ENCODE measurements at places on chromosomes 5 and 9.
A peak's percentile ranks its signal among the peaks of the same experiment; 100 is the strongest.

- no peak for DNase-seq
Measured at GRCh38 chr9:15121630-15122029, 185.4 kb downstream of the TTC39B start.

DNA sequence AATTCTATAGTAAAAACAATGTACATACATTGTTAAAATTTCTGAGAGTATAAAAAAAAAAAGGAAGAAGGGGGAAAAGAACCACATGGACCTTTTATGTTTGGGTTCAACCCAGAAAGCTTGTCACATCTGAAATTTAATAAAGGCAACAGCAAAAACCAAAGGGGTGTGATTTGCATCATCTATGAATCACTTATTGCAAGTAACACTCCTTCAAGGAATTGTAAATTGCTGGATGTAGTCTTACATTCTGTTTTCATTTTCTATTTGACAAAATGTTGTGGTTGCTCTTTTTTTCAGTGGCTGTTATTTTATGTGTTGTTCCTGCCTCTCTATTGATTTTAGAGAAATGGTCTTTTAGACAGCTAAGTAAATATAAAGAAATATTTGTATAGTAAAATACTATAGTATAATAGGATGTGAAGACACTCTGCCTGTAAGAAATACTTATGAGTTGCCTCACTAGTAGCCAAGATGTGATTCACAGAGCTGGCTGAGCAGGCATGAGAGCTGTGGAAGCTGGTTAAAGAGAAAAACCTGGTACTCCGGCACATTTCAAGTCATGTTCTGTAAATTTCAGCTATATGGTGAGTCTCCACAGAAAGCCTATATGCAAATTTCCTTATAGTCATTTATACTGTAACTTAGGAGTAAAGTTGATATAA, 131.1 kb upstream of the CNTLN start:
- DNase-seq: no peak

DNA sequence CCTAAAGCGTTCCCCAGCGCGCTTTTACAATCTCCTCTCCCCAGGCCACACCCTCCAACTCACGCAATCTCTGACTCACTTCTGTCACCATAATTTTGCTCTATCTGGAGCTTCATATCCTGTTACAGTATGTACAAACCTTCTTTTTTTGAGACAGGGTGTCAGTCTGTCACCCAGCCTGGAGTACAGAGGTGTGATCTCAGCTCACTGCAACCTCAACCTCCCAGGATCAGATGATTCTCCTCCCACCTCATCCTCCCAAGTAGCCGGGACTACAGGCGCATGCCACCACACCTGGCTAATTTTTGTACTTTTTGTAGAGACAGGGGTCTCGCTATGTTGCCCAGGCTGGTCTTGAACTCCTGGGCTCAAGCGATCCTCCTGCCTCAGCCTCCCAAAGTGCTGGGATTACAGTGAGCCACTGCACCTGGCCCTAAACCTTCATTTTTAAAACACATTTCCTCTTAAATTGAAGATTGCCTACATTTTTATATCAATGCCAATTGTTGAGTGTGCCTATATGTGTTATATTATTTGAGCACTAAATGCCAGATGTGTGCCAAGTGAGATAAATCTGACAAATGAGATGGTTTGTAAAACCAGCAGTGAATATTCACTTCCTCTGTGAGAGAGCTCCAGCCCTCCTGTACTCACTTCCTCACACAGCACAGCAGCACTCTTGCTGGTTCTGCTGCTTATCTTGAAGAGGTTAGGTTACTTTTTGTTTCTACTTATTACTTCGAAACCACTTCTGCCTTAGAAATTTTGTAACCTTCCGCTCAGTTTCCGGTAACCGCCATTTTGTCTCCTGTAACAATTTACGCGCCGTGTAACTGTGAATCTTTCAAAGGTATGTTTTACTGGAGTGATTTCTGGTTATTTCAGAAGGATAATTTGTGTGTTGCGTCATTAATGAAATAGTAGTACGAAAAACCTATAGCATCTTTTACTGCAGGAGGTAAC, 57.9 kb downstream of the DOCK8 start:
- DNase-seq: no peak

GRCh38 chr9:85377731-85378289, 363.9 kb downstream of the AGTPBP1 start:
- peak; percentile 4 for DNase-seq

GRCh38 chr9:81664638-81665222, 24.6 kb downstream of the TLE1 start:
- DNase-seq: no peak

DNA sequence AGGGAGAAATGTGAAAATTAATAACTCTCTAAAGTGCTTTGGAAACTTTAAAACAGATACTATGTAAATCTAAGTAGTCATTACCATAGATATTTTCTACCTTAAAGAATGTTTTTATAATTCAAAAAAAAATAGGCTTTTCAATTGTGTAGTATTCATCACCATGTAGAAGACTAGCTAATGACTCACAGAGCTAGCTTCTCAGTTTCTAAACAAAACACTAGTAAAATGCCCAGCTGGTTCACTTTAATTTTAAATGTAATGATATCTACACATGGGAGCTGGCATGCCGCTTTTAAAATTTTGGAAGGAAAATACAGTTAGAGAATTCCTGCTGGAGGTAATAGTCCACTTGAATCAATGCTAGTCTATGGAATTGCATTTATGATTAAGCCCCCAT, 509.8 kb downstream of the CSNK1G3 start:
- DNase-seq: no peak

DNA sequence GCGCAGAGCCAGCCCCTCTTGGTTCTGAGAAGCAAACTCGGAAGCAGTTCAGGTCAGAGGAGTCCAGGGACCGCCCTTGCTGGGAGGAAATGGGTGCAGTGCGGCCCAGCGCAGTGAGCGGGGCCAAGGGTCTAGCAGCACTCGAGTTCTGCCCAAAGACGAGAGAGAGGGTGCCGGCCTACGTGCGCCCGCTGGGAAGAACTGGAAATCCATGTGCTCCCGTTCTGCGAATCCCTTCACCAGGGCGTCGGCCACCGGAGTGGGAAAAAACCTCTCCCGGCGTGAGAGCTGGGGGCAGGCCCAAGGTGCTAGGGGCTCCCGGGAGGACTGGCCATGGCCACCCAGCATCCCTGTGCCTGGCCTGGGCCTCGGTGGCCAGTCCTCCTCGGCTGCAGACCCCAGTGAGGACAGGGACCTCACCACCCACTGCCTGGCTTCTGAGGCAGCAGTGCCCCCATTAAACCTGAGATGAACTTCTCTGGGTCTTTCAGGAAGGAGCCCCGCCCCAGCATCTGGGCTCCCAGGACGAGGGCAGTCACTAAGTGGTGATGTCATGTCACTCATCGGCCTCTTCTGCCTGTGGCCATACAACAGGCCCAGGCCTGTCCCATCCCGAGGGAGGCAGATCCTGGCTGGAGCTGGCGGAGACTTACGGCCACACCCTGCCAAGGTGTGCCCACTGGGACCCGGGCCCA, 10.6 kb downstream of the TMEM250 start:
- peak; percentile 64 for DNase-seq

GRCh38 chr9:9791611-9792010, 821.2 kb downstream of the PTPRD start:
- peak; percentile 23 for DNase-seq

GRCh38 chr5:141814064-141814964, 63.9 kb downstream of the PCDH1 start:
- DNase-seq: peak; percentile 54

DNA sequence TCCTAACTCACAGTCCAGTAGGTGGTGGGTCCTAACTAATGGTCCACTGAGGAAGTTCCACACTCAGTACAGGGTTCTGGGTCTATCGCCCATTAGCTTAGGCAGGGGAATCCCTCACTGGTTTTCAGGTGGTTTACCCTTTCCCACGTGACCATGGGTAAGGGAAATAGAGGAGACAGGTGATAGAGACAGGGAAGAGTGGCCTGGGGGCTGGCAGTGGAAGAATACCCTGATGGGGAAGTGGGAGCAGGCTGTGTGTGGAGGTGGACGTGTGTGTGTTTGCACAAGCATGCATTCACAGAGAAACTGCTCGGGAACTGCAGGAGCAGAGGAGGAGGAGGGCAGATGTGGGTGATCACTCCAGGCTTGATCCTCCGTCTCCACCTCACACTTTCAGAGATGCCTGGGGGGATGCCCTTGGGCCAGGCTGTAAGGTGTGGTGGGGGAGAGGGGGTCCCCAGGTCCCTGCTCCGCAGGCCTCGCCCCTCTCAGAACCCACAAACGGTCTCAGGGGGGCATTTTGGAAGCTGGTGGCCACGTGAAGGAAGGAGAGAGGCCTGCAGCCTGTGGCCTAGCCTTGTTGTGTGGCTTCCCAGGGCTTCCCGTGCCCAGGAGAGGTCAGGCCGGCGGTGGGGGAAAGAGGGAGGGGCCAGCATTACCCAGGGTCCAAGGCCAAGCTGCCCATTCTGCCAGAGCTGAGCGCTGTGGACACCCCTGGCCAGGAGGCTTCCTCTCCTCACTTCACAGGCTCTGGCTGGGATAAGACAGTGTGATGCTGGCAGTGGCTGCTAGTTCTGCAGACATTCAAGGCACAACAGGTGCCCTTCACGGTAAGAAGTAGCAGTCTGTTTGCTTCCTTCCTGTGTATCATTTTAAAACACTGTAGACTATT, 80.0 kb downstream of the OTULIN start:
- no peak for DNase-seq

DNA sequence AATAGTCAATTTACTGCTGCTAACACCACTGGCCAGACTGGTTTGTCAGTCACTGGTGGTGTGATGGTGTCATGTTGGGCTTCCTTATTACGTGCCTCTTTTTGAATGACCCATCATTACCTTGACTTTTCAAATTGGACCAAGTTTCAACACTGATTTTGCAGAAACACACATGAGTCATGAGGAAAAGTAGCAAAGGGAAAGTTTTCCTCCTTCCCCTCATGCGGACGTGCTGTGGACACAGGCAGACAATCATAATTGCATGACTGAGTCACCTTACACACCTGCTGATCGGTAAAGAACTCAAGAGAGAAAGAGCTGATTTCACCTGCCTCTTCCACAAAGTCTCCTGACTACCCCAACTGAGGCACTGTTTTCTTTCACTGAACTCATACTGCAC, 324.5 kb downstream of the ARRDC3 start:
- DNase-seq: no peak

GRCh38 chr9:114151426-114151956, 3.8 kb upstream of the COL27A1 start:
- DNase-seq: no peak

GRCh38 chr5:96927008-96927407, 8.9 kb upstream of the LNPEP start:
- DNase-seq: no peak

DNA sequence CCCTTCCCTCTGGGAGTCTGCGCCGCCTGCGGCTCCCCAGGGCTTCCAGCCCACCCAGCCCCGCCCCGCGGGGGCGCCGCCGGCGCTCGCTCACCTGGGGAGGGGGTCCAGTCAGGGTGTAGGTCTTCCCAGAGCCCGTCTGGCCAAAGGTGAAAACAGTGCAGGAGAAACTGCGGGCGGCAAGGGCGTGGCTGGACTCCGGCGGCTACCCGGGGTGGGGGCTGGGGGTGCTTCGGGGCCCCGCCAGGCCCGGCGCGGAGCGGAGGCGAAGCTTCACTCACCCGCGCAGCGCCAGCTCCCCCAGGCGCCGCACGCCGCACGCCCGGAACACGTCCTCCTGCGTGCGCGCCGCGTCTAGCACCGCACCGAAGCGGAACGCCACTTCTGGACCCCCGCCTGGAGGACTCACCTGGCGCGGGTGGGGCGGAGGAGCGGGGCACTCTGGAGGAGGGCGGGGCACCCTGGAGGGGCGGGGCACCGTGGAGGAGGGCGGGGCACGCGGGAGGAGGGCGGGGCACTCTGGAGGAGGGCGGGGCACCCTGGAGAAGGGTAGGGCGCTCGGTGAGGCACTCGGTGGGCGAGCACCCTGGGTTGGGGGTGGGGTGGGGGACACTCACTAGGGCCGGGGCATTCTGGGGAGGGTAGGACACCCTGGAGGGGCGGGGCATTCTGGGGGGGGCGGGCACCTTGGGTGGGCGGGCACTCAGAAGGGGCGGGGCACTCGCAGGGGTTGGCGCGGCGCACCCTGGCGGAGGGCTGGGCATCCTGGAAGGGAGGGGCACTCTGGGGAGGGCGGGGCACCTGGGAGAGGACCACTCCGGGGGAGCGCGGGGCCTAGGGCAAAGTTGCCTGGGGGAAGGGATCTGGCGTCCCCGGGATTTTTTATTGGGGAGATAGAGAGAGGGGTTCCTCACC, 814 bp downstream of the KIF12 start:
- DNase-seq: no peak

- DNase-seq: no peak
Measured at GRCh38 chr5:139267481-139267880, 26.1 kb upstream of the MATR3 start.

- DNase-seq: peak; percentile 97
Measured at GRCh38 chr5:150497274-150497988, 10.5 kb upstream of the NDST1 start.

- no peak for DNase-seq
Measured at GRCh38 chr9:130199605-130200004, 27.4 kb downstream of the NCS1 start.

DNA sequence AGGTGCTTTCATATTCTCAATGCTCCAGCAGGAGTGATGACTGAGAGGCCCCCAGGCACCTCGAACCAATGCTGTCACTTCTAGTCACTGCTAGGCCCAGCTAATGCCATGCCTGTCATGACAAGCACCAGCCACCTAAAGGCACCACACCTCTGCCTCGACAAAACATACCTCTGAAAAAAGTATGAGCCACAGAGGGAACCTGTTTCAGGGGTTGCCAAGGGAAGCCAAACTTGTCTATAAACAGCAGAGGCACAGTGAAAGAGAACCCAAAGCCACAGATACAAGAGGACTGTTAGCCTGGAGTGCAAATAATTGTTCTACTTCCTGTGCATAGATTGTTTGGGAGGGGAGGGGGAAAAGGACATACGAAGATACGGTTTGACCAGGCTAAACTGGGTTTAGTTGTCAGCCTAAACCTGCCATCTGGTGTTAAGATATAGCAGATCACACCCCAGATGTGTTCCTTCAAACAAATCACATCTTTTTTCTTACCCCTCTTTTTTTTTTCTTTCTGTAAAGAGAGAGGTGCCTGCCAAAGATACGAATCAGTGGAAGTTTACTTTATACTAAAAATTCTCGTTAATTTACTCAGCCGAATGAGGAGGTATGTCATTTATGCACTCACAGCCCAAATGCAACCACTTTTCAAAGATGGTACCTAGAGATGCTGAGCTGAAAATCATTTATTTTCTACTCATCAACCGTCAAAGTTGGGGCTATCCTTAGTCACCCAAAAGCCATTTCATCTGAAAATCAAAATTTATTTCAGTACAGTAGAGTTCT, 45.7 kb downstream of the BNC2 start:
- peak; percentile 1 for DNase-seq

- peak; percentile 82 for DNase-seq
Measured at GRCh38 chr9:91515074-91515687, 91.5 kb upstream of the NFIL3 start.

Data from A172 (cell line).